ENCODE measurements at places on chromosomes 2 and 18.

DNA sequence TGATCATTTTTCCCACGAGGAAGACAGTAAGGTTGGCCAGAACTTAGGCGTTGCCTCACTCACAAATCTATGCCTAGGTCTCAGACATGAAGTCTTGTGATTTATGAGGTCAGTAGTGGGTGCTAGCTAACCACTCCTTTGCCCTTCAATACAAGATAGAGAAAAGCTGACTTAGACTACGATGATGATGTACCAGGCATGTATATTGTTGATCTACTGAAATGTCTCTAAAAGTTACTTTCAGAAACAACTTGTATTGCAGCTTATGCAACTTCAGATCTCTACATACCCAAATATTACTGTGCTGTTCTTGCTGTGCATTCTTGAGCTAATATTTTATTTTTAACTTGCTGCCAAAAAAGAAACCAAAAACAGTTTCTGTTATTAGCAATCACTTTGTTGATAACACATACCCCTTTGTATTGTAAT lies 30.6 kb downstream of the MAPRE2 start:
- H3K4me3 ChIP-seq, result no peak overlapping the region
- H3K27me3 ChIP-seq, result no peaks in the 10 kb centered on the region
- no peak overlapping the region for H3K27ac ChIP-seq
- H3K4me1 ChIP-seq, result no peaks in the 10 kb centered on the region
- no peak for DNase-seq

- H3K4me1 ChIP-seq, result peaks cover 15% of the 10 kb centered on the region
- peak overlapping the region; percentile 72 for H3K4me3 ChIP-seq
- H3K27me3 ChIP-seq, result no peaks in the 10 kb centered on the region
- no peak for DNase-seq
- no peak overlapping the region for H3K27ac ChIP-seq
- H3K36me3 ChIP-seq, result peaks cover 6% of the 10 kb centered on the region
These were observed 1.3 kb downstream of the TAF1B start for GRCh38 chr2:9844576-9844975.

- peaks cover 17% of the 10 kb centered on the region for H3K4me1 ChIP-seq
- peak; percentile 78 for DNase-seq
- no peaks in the 10 kb centered on the region for H3K27me3 ChIP-seq
- peak overlapping the region; percentile 88 for H3K27ac ChIP-seq
- H3K36me3 ChIP-seq, result no peaks in the 10 kb centered on the region
- H3K4me3 ChIP-seq, result peak overlapping the region; percentile 6
These were observed 44.2 kb upstream of the SLC39A10 start for GRCh38 chr2:195612611-195613495.

GRCh38 chr2:203444738-203445137 lies 90.4 kb downstream of the RAPH1 start:
- DNase-seq, result no peak
- no peak overlapping the region for H3K27ac ChIP-seq
- H3K4me3 ChIP-seq, result no peak overlapping the region
- H3K36me3 ChIP-seq, result no peaks in the 10 kb centered on the region

GRCh38 chr2:241946306-241947003 lies 76.9 kb downstream of the RTP5 start:
- no peak overlapping the region for H3K4me3 ChIP-seq
- H3K36me3 ChIP-seq, result no peaks in the 10 kb centered on the region
- no peak for DNase-seq
- H3K27ac ChIP-seq, result no peak overlapping the region

GRCh38 chr18:35343488-35343935 lies 708 bp downstream of the ZNF24 start:
- H3K4me1 ChIP-seq, result peaks cover 12% of the 10 kb centered on the region
- no peak for DNase-seq

- no peaks in the 10 kb centered on the region for H3K36me3 ChIP-seq
- no peak overlapping the region for H3K27ac ChIP-seq
- no peak for DNase-seq
- no peak overlapping the region for H3K4me3 ChIP-seq
These were observed 48.7 kb upstream of the ANXA4 start for GRCh38 chr2:69693059-69693774.

DNA sequence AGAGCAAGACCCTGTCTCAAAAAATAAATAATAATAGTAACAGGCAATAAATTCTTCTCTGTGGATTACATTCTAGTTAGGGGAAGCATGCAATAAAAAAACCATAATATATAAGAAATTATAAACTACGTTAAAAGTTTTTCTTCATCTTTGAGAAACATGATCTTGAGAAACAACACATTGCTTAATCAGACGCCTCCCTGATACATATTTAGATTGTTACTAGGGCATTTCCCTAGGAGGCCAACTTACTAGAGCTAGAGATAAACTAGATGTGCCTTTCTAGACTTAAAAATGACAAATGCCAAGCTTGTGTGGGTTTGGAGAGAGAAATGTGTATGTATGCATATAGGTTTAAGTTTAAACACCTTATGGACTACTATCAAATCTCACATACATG lies 76.3 kb upstream of the GALNT5 start:
- H3K27ac ChIP-seq, result no peak overlapping the region
- H3K4me1 ChIP-seq, result no peaks in the 10 kb centered on the region
- no peaks in the 10 kb centered on the region for H3K36me3 ChIP-seq
- no peak for DNase-seq
- no peaks in the 10 kb centered on the region for H3K27me3 ChIP-seq

DNA sequence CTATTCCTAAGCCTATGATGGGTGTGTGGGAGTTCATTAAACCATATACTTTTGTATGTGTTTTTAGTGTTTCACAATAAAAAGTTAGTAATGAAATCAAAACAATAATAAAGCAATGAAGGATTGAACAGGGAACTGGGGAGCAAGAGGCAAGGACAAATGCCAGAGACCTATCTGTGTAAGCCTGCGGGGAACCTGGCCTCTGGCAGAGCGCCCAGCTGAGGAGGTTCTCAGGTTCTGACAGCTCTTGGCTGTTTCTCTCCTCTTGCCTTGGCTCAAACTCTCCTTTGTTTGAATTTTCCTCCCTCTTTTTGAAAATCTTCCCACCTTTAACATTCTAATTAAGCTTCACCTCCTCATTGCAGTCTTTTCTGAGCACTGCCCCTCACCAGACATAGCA lies 200.0 kb upstream of the NCKAP5 start:
- H3K36me3 ChIP-seq, result no peaks in the 10 kb centered on the region
- no peaks in the 10 kb centered on the region for H3K4me1 ChIP-seq
- H3K27me3 ChIP-seq, result no peaks in the 10 kb centered on the region
- H3K4me3 ChIP-seq, result no peak overlapping the region
- no peak for DNase-seq
- no peak overlapping the region for H3K27ac ChIP-seq

- H3K4me1 ChIP-seq, result no peaks in the 10 kb centered on the region
- H3K27me3 ChIP-seq, result no peaks in the 10 kb centered on the region
- DNase-seq, result no peak
- no peak overlapping the region for H3K27ac ChIP-seq
These were observed 116.4 kb downstream of the COL6A3 start for GRCh38 chr2:237297421-237298150.

- no peaks in the 10 kb centered on the region for H3K27me3 ChIP-seq
- no peak overlapping the region for H3K27ac ChIP-seq
- no peaks in the 10 kb centered on the region for H3K4me1 ChIP-seq
- no peak for DNase-seq
- no peaks in the 10 kb centered on the region for H3K36me3 ChIP-seq
- no peak overlapping the region for H3K4me3 ChIP-seq
These were observed 378.9 kb downstream of the NBAS start for GRCh38 chr2:15182275-15182674.

DNA sequence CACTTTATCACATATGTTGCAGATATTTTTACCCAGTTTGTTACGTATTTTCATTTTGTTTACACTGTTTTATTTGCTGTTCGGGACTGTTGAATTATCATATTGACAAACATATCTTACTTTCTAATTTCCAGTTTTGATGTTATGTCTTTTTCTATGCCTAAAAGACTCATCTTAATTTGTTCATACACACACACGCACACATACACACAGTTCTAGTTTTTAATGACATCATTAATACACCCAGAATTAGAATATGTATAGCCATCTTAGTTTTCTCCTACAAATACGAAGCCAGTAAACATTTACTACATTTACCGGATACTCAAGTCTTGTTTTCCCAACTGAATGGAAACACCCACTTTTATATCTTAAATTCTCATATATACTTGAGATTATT lies 29.2 kb downstream of the ALS2 start:
- no peaks in the 10 kb centered on the region for H3K27me3 ChIP-seq
- H3K27ac ChIP-seq, result no peak overlapping the region
- H3K36me3 ChIP-seq, result no peaks in the 10 kb centered on the region

- no peak for DNase-seq
- H3K27ac ChIP-seq, result no peak overlapping the region
- no peaks in the 10 kb centered on the region for H3K36me3 ChIP-seq
- peaks cover 56% of the 10 kb centered on the region for H3K4me1 ChIP-seq
- no peaks in the 10 kb centered on the region for H3K27me3 ChIP-seq
- no peak overlapping the region for H3K4me3 ChIP-seq
These were observed 121.0 kb downstream of the RBMS1 start for GRCh38 chr2:160372585-160372984.

GRCh38 chr2:42089340-42089925 lies 41.6 kb downstream of the PKDCC start:
- peak; percentile 82 for DNase-seq
- no peak overlapping the region for H3K27ac ChIP-seq
- no peaks in the 10 kb centered on the region for H3K36me3 ChIP-seq
- no peak overlapping the region for H3K4me3 ChIP-seq
- peaks cover 16% of the 10 kb centered on the region for H3K4me1 ChIP-seq
- peaks cover 12% of the 10 kb centered on the region for H3K27me3 ChIP-seq

- H3K27me3 ChIP-seq, result no peaks in the 10 kb centered on the region
- peak overlapping the region; percentile 24 for H3K4me3 ChIP-seq
- peak; percentile 45 for DNase-seq
- H3K36me3 ChIP-seq, result no peaks in the 10 kb centered on the region
These were observed 47.8 kb upstream of the ZEB2 start for GRCh38 chr2:144567745-144568144.

- H3K27me3 ChIP-seq, result no peaks in the 10 kb centered on the region
- H3K4me1 ChIP-seq, result no peaks in the 10 kb centered on the region
- no peak for DNase-seq
- no peak overlapping the region for H3K4me3 ChIP-seq
These were observed 421.1 kb upstream of the RAB12 start for GRCh38 chr18:8188184-8188583.

DNA sequence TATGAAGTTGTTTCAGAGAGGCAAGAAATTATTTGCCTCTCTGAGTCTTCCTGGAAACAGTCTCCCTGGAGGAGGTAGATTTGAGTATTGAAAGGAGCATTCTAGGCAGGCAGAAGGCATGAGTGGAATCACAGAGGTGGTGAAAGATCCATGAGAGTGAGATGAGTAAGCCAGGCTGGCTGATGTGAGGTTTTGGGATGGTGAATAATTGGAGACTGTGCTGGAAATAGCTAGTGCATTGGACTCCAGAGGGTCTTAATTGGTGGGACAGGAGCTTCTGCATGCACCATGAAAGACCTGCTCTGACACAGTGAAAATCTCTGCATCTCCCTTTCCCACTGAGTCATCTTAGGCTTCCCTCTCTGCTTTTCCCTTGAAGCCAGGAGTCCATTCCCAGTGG lies 46.3 kb downstream of the CDC42EP3 start:
- H3K4me1 ChIP-seq, result no peaks in the 10 kb centered on the region
- no peak for DNase-seq
- H3K36me3 ChIP-seq, result no peaks in the 10 kb centered on the region
- no peaks in the 10 kb centered on the region for H3K27me3 ChIP-seq
- no peak overlapping the region for H3K27ac ChIP-seq

DNA sequence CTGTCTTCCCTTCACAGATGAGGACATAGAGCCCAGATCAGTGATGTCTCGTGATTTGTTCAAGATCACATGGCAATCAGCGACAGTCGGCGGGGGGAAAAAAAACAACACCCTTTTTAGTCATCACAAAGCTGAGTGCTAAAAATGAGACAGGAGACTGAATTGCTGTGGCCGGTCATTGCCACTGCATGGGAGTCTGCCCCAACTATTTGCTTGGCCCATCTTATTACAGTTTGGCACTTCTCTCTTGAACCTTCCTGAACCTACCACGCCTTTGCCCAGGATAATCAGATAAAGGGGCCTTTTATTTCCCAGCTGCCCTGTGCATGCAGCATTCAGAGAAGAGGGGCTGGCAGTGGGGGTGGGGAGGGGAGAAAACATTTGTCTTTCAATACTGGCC lies 42.7 kb downstream of the SETBP1 start:
- no peak overlapping the region for H3K4me3 ChIP-seq
- peaks cover 52% of the 10 kb centered on the region for H3K4me1 ChIP-seq
- H3K27ac ChIP-seq, result no peak overlapping the region
- H3K36me3 ChIP-seq, result no peaks in the 10 kb centered on the region

DNA sequence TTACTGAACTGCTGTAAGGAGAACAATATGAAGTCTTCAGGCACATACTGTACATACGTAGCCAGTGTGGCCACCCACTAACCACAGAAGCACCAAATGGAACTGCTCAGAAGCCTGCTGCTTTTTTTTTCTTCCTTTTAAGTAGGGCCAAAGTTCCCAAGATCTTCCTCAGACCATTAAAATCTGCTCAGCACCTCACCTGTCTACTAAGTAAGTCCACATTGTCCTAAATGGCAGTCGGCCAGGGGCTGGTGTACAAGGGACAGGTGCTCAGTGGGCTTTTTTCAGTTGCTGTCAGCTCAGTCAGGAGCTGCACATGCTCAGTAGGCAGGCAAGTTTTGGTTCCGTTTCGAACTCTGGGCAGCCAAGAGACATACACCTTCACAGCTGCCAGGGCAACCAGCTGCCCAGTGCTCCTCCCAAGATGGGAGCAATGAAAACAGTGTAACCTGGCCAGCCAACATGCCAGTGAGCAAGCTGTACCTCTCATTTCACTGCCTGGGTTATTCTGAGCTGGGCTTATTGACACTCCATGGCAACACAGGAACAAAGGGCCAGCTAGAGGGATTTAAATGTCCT lies 86.1 kb downstream of the ACVR1 start:
- no peak overlapping the region for H3K27ac ChIP-seq
- H3K27me3 ChIP-seq, result no peaks in the 10 kb centered on the region
- no peak overlapping the region for H3K4me3 ChIP-seq
- H3K36me3 ChIP-seq, result no peaks in the 10 kb centered on the region
- DNase-seq, result peak; percentile 58
- H3K4me1 ChIP-seq, result peaks cover 51% of the 10 kb centered on the region

GRCh38 chr2:157479081-157480027 lies 35.5 kb upstream of the CYTIP start:
- H3K36me3 ChIP-seq, result no peaks in the 10 kb centered on the region
- H3K27ac ChIP-seq, result no peak overlapping the region
- H3K4me1 ChIP-seq, result no peaks in the 10 kb centered on the region

DNA sequence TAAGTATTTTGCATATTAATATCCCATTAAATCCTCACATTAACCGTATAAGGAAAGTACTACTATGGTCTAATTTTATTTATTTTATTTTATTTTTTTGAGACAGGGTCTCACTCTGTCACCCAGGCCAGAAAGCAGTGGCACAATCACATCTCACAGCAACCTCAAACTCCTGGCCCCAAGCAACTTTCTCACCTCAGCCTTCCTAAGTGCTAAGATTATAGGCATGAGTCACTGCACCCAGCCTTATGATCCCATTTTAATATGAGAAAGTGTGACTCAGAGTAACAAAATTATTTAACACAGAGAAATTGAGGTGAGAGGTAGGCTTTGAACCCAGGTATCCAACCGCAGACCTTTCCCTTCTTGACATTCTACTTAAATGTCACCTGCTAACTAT lies 330.0 kb upstream of the POU3F3 start:
- no peaks in the 10 kb centered on the region for H3K36me3 ChIP-seq
- H3K27me3 ChIP-seq, result no peaks in the 10 kb centered on the region
- no peaks in the 10 kb centered on the region for H3K4me1 ChIP-seq
- H3K27ac ChIP-seq, result no peak overlapping the region

Data from neural progenitor cell (in vitro differentiated cells).